NCI-H1417 (cell line): ENCODE measurements at places on chromosomes 12 and 14.
A peak's percentile ranks its signal among the peaks of the same experiment; 100 is the strongest.

DNA sequence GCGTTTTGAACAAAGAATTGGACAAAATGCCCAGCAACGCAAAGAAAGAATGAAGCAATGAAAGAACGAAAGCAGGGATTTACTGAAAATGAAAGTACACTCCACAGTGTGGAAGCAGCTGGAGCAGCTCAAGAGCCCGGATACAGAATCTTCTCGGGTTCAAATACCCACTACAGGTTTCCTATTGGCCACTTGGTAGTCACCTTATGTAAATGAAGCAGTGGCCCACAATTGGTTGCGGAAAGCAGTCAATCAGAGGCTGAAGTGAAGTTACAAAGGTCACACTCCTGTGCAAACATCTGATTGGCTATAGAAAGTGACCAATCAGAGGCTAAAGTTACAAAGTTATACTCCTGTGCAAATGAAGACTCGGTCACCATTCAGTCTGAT lies 15.0 kb upstream of the PPP1R13B start:
- DNase-seq, result no peak

- no peak for DNase-seq
Measured at GRCh38 chr12:91983935-91984334, 161.7 kb downstream of the BTG1 start.

- DNase-seq, result no peak
Measured at GRCh38 chr12:119302451-119303080, 32.0 kb upstream of the CCDC60 start.

DNA sequence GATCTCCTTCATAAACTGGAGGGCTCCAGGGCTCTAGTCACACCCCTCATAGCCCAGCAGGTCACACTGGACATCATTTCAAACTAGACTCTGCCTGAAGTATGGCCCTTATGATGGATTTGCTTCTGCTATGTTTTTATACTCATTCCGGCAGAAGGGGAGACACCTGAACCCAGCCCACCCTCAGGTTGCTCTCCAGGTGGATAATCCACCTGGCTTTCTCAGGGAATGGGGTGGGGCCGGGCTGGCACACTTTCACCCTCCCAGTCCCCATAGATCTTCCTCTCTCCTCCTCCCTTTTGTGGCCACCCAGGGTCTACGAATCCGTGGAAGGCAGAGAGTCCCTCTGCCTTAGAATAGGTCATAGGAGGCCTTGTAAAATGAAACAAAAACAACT lies 9.8 kb upstream of the KRT73 start:
- no peak for DNase-seq

DNA sequence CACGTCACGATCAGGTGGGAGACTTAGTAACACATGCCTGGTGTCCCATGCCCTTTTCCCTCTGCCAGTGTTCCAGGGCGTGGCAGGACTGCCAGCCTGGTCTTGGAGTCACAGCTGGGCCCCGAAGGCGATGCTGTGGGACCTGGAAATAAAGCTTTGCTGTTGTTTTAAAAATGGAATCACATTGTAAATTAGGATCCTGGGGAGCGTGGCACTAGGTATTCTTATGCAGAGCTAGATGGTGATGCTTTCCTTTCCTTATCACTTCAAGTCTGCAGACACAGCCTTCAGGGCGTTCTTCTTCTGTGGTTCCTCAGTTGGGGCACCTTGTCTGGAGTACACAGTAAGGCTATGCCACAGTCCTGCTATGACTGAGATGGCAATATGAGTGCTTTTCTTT lies 64.6 kb downstream of the BICD1 start:
- no peak for DNase-seq

DNA sequence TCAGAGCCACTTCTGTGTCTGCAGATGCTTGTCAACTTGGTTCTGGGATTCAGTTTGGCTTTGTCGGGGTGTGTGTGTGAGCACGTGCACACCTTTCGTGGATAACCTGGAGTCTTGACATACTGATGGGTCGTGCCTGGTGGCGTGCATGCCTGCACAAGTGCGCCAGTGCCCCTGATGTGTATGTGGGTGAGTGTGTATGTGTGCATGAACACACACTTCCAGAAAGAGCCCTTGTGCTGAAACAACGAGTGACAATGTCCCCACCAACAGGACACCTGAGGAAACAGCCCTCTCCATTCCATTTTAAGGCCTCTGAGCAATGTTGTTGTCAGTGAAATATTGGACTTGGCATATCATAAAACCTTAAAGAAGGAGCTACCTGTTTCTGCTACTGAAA lies 53.9 kb downstream of the SMUG1 start:
- peak; percentile 61 for DNase-seq
